ENCODE measurements at places on chromosomes 6 and 20.

GRCh38 chr6:149139782-149140136 is 177.8 kb upstream of the TAB2 start:
- DNase-seq = no peak

DNA sequence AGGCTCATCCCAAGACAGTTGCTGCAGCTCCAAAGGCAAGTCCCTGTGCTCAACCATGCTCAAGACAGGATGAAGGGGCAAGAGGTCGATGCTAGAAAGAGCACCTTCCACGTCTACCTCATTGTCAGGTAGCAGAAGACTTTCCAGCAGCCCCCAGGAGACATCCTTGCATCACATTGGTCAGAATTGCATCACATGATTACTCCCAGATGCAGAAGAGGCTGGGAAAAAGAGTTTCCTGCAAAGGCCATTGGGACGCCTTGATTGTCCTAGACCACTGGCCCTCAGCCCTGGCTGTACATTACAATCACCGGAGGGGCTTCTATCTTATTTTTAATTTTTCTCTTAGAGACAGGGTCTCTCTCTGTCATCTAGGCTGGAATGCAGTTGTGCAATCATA is 17.3 kb upstream of the ZNF334 start:
- DNase-seq = no peak

DNA sequence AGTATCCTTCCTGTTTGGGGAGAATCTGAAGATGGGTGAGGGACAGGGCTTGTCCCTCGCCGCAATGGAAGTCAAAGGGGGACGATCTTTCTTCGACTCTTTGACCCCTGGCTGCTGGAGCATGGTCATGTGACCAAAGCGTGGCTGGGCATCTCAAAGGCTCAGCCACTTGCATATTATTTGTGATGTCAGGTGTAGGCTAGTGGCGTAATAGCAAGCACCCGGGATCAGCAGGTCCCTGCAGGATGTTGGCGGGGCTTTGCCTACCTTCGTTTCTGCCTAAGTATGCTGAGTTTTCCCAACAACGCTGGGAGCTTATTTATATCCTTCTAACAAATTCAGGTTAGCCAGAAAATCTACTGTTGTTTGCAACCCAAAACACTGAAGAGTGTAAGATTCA is 50.3 kb upstream of the IL20RA start:
- no peak for DNase-seq

DNA sequence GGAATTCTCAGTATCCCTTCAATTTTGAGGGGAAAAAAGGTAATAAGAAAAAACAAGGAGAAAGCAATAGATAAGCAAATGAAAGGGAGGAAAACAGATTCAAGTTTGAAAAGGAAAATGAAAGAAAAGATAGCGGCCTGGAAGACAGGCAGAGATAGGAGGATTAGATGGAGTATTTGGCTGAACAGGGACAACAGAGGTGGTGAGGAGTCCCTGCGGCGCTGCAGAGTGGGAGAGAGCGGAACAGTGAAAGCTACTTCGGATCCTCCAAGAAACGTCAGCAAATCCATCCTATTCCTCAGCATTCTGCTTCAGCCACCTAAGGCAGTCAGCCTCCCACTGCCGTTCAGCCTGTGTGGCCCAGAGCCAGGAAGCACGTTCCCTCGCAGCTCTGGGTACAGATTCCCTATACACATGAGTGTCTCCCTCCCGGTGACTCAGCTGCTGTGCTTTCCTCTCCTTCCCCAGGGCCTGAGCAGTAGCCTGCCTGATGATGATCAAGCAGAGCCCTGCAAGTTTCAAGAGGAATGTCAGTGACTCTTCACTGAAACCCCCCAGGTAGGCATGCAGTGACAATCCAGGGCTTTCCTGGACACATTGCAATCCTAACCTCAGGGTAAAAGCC is 43.4 kb upstream of the CDYL start:
- no peak for DNase-seq

GRCh38 chr6:3541006-3541585 is 84.2 kb upstream of the SLC22A23 start:
- no peak for DNase-seq

GRCh38 chr6:139330826-139331500 is 39.2 kb upstream of the TXLNB start:
- DNase-seq = no peak

DNA sequence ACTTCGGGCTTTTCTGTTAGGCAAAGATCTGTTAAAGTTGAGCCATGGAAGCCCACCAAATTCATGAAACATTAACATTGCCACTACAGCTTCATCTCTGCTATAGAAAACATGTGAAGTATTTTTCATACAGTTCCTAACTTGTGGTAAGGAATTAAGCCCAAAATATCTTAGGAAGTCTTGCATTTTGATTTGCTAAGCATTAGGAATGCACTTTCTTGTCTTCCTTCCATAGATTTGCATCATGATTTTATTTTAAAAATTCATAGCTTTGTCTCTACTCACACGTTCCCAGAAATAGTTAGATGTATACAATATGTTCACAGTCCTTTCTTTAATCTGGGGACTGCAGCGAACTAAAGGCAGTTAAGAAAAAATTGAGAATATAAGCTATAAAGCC is 325.6 kb downstream of the CENPW start:
- DNase-seq = no peak

- DNase-seq = no peak
These were observed 41.8 kb upstream of the FOXO3 start for GRCh38 chr6:108518714-108519576.

DNA sequence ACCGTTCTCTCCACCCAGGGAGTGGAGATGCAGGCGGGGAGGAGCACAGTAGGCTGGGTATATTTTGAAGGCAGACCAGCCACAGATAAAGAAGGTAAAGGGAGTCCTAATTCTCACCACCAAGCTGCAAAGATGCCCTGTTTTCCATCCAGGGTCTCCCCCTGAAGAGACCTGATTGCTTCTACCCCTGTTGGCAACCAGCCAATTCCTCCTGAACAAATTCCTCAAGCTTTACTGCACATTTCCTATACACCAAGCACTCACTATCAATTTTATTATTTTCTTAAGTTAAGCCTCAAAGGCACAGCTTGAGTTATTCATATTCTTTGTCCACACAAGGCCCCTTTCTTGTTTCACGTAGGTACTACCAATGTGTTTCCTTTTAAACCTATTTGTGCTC is 214.4 kb downstream of the EYA2 start:
- no peak for DNase-seq

All from activated gamma-delta T cell treated with Interleukin-2 at 50 U/mL for 16 hours (primary cell).